Kidney tubule cell (primary cell): ENCODE measurements at places on chromosomes 4 and X.
A peak's percentile ranks its signal among the peaks of the same experiment; 100 is the strongest.

GRCh38 chr4:145830699-145831098 is 107.9 kb downstream of the ZNF827 start:
- DNase-seq = no peak

- no peak for DNase-seq
These were observed 696.9 kb downstream of the PCDH7 start for GRCh38 chr4:31417040-31417439.

GRCh38 chrX:110167952-110168451 is 149.9 kb downstream of the AMMECR1 start:
- DNase-seq = peak; percentile 82

GRCh38 chr4:127370604-127371003 is 262.2 kb upstream of the INTU start:
- DNase-seq = peak; percentile 43

DNA sequence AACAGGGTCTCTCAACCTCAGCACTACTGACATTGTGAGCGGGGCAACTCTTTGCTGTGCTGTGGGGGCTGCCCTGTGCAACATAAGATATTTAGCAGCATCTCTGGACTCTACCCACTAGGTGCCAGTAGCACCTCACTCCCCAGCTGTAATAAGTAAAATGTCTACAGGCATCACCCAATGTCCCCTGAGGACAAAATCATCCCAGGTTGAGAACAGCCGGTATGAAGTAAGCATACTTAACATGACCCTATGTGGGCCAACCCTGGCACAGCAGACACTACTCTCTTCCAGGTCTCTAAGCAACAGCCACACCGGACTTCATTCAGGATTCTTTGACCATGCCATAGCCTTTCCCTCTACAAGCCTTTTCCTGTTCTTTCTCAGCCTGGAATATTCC is 10.5 kb upstream of the MGST2 start:
- DNase-seq = peak; percentile 33

DNA sequence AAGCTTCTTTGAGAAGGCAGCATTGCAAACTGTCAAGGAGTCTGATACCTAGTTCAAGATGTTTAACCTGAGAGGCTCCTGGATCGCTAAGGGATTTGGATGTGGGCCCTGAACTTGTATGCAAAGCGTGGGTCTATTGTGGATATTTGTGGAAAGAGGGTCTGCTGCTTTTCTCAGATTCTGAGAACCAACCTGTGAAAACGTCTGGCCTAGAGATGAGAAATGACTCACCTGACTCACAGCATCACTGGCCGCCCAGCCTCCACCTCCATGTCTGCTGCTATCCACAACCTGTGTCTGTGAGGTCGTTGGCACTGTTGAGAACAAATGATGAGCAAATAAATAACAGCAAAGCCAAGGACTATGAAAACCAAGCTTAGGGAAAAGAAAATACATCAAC is 33.3 kb upstream of the PROM1 start:
- peak; percentile 31 for DNase-seq
